ENCODE measurements at places on chromosomes 4 and X.
A peak's percentile ranks its signal among the peaks of the same experiment; 100 is the strongest.

GRCh38 chr4:184355111-184355604 is 119.2 kb downstream of the IRF2 start:
- DNase-seq = no peak

DNA sequence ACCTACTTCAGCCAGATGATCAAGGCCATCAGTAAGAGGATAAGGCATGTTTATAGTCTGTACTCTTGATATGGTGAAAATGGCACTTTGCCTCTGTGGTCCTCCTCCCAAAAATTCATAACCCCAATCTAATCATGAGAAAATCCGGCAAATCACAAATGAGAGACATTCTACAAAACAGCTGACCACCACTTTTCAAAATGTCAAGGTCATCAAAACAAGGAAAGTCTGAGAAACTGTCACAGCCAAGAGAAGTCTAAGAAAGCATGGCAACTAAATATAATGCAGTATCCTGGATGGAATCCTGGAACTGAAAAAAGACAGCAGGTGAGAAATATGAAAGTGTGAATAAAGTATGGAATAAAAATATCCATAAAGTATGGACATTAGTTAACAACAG is 226.6 kb upstream of the INTU start:
- no peak for DNase-seq

- DNase-seq = no peak
Observed at GRCh38 chr4:89899152-89899551, 4.5 kb downstream of the MMRN1 start.

GRCh38 chrX:64894454-64895038 is 81.7 kb downstream of the ZC4H2 start:
- DNase-seq = no peak

DNA sequence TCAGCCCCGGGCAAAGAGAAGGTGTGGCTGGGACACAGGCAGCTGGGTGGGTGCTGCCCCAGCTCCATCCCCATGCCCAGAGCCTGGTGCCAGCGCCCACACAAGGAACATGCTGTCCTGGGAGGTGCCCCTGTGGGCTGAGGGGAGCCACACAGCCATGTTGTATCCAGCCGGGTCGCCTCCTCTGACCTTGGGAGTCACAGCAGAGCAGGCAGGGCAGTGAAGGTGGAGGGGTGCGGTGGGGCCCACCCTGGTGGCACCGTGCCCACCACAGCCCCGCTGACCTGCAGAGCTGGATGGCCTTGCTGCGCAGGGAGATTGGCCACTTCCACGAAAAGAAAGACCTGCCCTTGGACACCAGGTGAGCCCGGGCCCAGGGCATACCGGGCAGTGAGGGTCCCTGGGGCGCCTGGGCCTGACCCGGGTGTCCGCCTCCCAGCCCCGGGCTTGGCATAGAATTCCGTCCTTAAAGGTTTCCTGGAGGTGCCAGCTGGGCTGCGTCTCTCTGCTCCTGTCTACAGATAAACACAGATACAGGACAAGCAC is 18.7 kb upstream of the ADD1 start:
- DNase-seq = no peak

DNA sequence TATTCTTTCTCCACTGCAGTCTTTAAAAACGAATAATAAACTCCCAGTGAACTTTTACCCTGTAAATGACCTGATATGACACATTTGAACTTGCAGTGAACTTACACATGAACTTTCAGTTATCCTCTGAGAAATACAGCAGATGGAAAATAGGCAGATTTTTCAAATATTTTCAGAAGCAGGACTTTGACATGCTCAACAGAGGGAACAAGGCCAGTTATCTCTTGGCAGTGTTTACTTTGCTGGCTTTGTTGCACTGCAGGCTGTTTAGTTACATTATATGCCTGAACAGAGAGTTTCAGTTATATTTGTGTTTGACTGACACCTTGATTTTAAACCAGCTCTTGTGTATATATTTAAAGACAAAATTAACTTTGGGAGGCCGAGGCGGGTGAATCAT is 47.6 kb upstream of the FGG start:
- DNase-seq = no peak

- DNase-seq = no peak
Observed at GRCh38 chr4:100366213-100366612, 151.6 kb downstream of the EMCN start.

DNA sequence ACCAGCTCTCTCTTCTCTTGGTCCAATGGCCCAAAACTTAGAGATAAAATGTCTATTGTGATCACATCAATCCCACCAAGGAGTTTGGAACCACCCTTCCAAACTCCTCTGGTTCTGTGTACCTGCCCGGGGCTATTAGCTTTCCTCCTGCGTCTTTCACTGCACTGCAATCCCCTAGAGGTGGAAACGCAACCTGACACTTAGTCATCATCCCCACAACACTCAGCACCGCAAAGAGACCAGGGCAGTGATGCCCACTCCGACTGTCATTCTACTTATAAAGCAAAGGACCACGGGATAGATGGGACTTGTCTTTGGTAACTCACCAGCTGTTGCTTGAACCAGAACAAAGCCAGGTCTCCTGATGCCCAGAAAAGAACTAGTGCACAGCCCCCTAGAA is 22.0 kb downstream of the AFAP1 start:
- no peak for DNase-seq

DNA sequence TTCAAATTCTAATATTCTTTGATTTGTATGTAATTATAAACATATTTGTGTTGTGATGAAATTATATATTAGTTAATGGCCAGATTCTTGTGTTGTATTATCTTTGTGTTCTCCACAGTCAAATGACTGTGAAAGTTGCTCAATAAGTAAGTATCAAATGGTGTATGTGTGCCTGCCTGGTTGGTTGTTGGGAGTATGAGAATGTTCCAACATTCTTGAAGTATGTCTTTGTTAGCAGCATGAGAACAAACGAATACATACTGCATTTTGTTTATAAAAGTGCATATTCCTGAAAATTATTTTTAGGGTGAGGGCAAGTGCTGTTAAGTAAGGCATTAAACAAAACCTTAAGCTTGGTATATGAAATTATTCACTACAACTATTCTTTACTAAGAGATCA is 16.2 kb downstream of the ARHGEF38 start:
- no peak for DNase-seq

DNA sequence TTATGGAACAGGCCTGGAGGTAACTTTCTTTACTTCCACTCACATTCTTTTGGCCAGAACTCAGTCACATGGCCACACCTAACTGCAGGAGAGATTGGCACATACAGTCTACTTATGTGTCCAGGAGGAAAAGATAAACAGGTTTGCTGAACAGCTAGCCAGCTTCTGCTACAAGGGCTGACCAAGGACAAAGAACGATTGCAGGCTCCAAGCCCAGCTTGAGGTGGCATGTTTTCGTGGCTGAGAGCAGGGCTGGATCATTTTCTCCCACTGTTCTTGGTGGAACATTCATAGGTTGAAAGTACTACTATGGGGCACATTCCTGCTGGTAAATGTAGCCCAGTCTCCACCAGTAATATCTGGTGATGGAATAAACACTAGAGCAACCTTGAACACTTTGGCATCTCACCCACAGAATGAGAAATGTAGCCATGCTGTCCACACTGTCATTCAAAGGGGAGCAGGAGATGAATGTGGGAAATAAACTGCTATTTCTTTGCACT is 28.2 kb downstream of the NHS start:
- DNase-seq = no peak

DNA sequence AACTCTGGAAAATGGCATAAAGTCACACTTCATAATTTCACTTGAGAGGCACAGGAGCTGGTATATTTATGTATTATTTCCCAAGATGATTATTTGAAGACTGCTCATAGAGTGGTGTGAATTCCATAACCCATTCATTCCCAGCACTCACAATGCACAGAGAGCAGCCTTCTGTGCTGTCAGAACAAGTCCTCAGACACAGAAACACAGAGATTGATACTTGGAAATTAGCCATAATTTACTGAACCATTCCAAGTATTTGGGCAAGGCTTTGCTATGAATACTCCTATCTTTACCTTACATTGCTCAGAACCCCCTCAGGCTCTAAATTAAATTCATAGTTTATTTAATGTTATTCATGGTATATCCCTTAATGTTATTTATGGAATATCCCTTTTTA is 53.6 kb downstream of the PABPC4L start:
- DNase-seq = no peak

GRCh38 chr4:52838729-52839586 is 23.2 kb upstream of the RASL11B start:
- DNase-seq = no peak

- no peak for DNase-seq
Observed at GRCh38 chr4:166625018-166625637, 609.2 kb downstream of the SPOCK3 start.

DNA sequence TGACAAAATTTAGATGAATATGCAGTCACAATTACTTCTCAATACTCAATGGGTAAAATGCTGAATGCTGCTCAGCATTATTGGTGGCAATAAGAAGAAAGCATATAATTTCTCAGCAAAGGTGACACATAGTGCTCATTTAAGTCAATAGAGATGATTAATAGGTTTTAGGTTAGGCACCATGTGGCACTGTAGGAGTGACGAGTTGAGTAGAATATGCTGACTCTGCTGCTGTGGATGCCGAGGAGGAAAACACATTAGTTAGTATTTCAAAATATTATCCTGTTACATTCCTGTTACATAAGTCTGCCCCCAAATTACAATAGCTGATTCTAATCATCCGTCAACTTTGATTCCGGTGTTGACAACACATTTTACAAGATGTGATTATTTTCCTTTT is 13.7 kb upstream of the CXCL5 start:
- no peak for DNase-seq

- no peak for DNase-seq
Observed at GRCh38 chrX:24513416-24513815, 48.3 kb downstream of the PDK3 start.

- DNase-seq = no peak
Observed at GRCh38 chr4:28435314-28435713, 1574.7 kb downstream of the STIM2 start.

- no peak for DNase-seq
Observed at GRCh38 chr4:44756559-44756958, 30.2 kb upstream of the GNPDA2 start.

- DNase-seq = no peak
Observed at GRCh38 chr4:175961604-175962003, 104.0 kb upstream of the WDR17 start.

DNA sequence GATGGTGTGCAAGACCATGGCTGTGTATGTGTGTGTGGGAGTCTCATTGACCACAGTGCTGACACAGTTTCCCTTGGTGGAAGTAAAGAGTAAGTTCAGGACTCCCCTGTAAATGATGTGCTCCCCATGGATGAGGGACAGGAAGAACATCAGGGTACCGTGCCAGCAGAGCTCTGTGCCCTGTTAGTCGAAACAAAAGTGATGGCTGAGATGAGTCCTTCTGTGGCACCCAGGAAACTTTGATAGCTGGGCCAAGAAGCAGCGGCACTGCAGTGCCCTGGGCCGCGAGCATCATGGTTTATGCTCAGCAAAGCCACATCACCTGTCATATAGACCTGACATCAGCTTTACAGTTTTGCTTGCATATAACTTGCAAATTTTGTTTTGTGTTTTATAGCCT is 61.4 kb upstream of the CLDN34 start:
- no peak for DNase-seq

GRCh38 chr4:76207549-76207948 is 6.1 kb downstream of the SCARB2 start:
- no peak for DNase-seq

DNA sequence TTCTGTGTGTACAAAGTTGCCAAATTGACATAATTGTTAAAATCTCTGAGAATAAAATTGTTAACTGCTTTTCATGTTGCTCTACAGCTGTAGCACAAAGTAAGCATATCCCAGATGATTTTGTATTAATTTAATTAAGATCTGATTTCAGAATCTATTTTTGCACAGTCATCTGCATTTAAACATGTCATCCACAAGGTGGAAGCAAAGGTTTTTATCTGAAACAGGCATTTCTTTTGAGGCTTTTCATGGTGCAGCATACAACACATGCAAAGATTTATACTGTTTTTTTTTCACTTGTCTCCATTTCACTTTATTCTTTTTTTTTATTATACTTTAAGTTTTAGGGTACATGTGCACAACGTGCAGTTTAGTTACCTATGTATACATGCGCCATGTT is 51.2 kb downstream of the GC start:
- peak; percentile 3 for DNase-seq

DNA sequence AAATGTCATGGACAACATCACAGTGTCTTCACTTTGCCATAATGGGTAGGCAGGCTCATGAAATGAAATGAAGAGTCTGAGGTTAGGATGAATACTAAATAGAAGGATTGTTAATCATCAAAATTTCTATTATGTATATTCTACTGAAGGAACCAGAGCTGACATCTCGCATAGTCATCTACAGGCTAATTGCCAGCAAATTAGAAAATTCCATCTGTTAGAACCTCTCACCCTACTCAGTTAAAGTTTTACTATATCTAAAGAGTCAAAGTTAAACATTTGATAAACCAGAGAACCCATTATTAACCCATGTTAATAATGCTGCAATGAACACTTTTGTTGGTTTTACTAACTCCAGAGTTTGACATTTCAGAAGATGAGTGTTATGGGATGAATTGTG is 114.6 kb downstream of the ARHGAP6 start:
- no peak for DNase-seq

- DNase-seq = no peak
Observed at GRCh38 chr4:151766691-151767090, 5.9 kb upstream of the GATB start.

DNA sequence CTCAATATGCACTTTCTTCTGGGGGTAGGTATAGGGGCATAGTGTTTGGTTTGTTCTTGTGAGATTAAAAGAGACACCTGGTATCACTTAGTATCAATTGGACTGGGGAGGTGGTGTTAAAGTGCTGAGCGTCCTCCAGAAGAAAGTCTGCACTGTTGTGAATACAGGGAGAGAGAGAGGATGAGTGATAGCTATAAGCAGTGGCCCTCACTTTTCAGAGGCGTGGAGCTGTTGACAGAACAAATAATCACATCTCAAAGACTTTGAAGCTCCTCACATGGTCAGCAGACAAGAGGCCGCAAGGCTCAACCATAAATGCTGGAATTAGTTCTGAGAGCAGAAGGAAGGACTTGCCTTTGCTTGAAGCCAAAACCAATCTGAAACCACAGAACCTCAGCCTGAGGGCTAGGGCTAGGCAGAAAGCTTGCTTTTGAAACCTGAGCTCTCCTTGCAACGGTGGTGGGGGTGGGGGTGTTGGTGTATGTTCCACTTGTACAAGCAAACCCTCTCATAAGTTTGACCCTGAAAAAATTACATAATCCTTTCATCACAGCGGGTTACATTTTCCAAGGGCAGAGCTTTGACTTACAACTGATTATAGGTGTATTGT is 123.2 kb upstream of the SCML1 start:
- DNase-seq = no peak

- DNase-seq = no peak
Observed at GRCh38 chr4:186190581-186191199, 677 bp upstream of the CYP4V2 start.

- DNase-seq = no peak
Observed at GRCh38 chr4:87005690-87006425, 71.0 kb downstream of the AFF1 start.

GRCh38 chr4:24328711-24329110 is 255.6 kb downstream of the DHX15 start:
- no peak for DNase-seq

GRCh38 chrX:16981209-16981608 is 34.8 kb downstream of the REPS2 start:
- no peak for DNase-seq

- no peak for DNase-seq
Observed at GRCh38 chr4:186473933-186474332, 81.4 kb downstream of the MTNR1A start.

- DNase-seq = no peak
Observed at GRCh38 chrX:19040373-19040772, 56.5 kb upstream of the PHKA2 start.

- no peak for DNase-seq
Observed at GRCh38 chr4:92257931-92258857, 45.6 kb upstream of the GRID2 start.

GRCh38 chrX:73577361-73577760 is 14.4 kb downstream of the CHIC1 start:
- DNase-seq = no peak

Data from SHP77 treated with DMSO at 0.1 percent for 48 hours (cell line).